ENCODE measurements at places on chromosomes 16 and 17.
A peak's percentile ranks its signal among the peaks of the same experiment; 100 is the strongest.

GRCh38 chr17:570388-570787 is 144.3 kb downstream of the VPS53 start:
- no peak for DNase-seq

- DNase-seq = no peak
These were observed 22.8 kb downstream of the COX11 start for GRCh38 chr17:54945671-54946070.

- no peak for DNase-seq
These were observed 17.8 kb downstream of the RGS9 start for GRCh38 chr17:65154770-65155589.

DNA sequence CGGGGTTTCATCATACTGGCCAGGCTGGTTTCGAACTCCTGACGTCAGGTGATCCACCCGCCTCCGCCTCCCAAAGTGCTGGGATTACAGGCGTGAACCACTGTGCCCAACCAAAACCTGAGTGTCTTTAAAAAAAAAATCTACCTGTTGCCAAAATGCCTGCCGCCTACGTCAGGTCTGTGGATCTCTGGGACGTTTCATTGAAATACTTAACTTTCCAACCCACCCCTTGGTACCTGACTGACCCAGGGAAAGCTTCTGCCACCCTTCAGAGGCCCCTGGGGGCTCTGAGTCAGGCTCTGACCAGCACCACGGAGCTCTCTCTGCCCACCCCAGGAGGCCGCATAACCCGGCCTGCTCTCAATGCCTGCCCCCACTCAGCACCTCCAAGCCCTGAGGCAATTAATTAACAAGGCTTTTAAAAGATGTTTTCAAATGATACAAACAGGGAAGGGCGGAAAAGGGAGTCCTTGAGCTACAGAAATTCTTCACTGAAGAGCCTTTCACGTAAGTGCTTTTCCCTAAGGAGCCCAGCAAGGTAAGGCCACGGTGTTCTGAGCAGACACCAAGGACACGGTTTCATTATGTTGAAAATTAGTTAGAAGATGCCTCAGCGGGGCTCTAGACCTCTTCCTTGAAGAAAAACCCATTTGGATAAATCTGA is 29.3 kb upstream of the GSG1L start:
- DNase-seq = no peak

GRCh38 chr16:64151990-64152767 is 969.7 kb downstream of the CDH11 start:
- peak; percentile 40 for DNase-seq

- DNase-seq = no peak
These were observed 2.9 kb downstream of the E4F1 start for GRCh38 chr16:2226245-2226793.

DNA sequence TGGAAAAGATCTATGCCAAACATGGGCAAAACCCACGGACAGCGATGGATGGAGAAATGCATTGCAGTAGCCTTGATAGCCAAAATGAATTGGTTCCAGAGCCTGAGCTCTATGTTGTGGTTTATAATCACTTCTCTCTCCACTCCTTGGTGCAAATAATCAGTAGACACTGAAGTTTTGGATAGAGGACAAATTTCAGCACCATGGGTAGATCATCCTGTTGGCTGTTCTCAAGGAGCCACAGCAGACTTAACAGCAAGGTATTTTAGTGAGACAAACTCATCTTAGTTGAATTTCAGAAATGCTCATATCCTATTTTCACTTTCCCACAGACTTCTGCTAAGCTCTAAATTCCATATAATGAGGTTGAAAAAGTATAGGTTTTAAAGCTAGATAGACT is 88.3 kb upstream of the CCL1 start:
- no peak for DNase-seq

DNA sequence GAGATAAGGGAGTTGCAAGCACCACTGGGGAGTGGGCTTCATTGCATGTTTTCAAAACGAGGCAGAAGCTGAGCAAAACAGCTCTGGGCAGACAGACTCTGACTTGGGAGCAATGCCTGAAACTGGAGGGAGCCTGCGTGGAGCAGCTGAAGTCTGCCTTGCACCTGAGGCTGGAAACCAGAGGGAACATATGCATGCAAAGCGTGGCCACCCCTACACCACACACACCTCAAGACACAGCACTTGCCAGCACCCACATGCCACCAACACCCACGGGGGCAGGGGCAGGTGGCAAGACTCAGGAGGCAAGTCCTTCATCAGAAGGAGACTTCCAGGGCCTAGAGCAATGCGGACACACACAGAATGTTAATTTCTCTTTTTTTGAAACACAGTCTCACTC is 45.8 kb downstream of the COTL1 start:
- no peak for DNase-seq

Data from NCI-H1694 (cell line).